Left cardiac atrium (tissue), 4 donors: ENCODE measurements at places on chromosomes 13 and 19. TPM values are rescaled to one million over a fixed set of nuclear protein-coding genes. Genes with fewer than 3 reads are reported as not detected.

- DNase-seq: no peak
These were observed 76.8 kb downstream of the FREM2 start for GRCh38 chr13:38763446-38764381.

VN1R4 gene
- not detected for total RNA-seq

WDR88 gene
- not detected for total RNA-seq

- no peak for DNase-seq
These were observed 13.0 kb downstream of the GPR183 start for GRCh38 chr13:99294198-99294597.

DNA sequence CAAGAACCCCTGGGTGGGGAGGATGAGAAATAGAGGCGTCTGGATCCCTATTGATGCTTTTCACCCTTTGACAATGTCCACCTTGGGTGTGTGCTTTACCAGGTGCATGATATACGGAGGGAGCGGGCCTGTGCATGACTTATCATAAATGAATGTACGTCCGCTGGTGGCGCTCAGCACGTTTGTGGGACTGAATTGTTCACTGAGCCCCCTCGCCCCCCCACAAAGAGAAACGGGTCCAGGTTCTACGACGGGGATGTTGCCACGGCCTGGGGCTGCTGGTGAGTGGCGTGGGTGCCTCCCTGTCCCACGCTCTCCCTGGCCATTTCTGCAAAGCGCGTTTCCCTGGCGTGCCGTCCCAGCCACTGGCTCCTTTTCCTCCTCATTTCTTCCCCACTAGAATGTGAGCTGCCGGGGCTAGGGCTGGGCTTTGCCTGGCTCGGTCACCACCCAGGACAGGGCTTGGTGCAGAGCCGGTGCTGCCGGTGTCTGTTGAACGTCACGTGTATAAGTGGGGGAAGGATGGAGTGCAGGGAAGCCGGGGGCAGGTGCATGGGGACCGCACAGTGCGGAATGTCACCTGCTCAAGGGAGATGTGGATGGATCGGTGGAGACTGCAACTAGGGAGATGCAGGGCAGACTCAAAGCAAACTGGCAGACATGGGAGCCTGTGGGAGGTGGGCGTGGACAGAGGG, 21.6 kb downstream of the LRRC4B start:
- DNase-seq: no peak
